Activated CD4-positive, alpha-beta T cell treated with anti-CD3 and anti-CD28 coated beads, Interleukin-2, amount 50 U/mL, for 48 hours (primary cell): ENCODE measurements at places on chromosomes 11 and 22.
A peak's percentile ranks its signal among the peaks of the same experiment; 100 is the strongest.

GRCh38 chr11:128532572-128533091 is 54.7 kb downstream of the ETS1 start:
- DNase-seq = no peak

DNA sequence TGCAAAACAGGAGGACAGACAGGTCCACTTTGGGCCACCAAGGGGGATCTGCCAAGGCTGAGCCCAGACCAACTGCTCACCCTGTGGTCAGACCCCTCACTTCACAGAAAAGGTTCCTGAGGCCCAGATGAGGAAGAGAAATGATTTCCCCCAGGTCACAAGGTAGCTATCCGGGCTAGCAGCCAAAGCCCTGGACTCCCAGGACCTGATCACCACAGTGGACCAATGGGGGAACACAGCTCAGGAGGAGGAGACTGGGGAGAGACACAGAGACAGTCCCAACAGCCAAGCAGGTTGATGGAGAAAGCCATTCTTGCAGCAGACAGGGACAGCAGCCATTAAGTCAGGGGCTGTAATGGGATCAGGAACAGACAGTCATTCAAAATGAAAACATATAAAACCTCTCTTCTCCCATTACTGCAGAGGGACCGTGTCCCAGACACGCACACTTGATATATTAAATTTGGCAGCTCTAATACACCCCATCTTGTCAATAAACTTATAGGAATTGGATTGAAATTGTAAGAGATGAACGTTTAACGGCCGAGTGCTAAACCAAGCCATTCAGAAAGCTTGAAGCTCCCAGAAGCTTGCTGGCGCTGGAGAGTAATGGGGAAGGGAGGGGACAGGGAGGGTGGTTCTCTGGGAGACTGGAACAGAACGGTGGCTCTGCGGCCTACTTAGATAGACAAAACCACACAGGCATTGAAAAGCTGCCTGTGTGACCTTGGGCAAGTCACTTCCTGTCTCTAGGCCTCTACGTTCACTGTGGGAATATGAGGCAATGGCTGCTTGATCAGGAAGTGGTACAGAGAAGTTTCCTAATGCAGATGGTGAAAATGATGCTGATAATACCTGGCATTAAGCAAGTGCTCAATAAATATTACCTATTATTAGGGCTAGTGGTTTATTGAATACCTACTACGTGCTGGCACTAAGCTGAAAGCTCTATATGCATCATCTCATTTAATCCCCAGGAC is 16.0 kb downstream of the ZMAT5 start:
- DNase-seq = peak; percentile 10

DNA sequence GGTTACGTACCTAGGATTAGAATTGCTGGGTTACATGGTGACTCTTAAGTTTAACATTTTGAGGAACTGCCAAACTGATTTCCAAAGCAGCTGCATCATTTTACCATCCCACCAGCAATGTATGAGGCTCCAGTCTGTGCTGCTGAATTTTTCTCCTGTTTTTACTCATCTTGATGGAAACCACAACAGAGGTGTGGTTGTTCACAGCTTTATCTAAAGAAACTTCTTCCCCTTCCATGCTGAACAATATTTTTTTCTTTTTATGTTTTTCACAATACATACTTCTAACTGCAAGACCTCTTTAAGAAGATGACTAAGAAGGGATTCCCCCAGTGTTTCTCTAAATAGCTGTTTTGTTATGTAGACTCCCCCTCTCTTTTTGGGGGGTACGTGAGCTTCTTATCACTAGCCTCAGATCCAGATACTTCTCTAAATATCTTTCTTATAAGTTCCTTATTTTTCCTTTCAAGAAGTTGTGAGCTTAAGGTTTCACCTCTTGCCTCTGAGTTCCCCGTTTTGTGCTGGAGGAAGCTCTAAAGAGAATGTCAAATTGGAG is 24.0 kb downstream of the TCP11L1 start:
- DNase-seq = no peak

GRCh38 chr11:65437436-65438227 is 15.0 kb downstream of the NEAT1 start:
- DNase-seq = no peak

DNA sequence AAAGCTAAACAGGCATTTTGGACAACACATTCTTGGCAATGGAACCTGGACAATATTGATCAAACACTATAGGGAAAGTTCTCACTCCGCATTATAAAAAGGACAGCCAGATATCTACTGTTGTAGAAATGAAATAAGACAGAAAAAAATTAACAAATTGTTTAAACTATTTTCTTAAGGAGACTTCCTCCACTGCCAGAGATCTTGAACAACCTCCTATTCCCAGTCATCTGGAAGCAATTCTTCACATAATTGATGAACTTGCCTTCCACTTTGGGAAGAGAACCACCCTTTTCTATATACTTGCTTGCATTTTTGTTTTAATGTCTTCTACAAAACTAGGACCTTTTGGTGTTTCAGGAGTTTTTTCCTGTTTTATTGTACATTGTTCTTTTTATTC is 216.1 kb downstream of the CASP12 start:
- DNase-seq = no peak

DNA sequence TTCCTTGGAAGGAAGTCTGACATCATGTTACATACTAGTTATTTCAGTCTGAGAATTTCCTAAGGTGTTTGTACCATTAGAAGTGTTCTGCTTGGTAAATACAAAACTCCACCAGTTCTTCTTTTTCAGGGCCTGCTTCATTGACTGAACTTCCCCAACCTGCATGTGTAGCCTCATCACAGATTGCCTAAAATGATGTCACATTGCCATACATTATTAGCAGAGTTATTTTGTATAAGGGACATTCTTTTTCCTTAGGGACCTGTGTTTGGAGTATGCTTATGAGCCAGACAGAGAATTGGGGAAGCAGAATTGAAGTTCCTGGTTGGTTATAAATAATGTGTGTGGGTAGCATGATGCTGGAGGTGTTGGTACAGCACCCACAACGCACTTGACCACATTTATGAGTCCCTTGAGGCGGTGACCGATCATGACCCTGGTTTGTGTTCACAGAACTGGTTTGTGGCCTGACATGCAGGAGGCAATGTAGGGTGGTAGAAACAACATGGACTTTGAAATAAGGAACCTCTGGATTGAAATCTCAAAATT is 16.4 kb upstream of the MMP7 start:
- DNase-seq = no peak

DNA sequence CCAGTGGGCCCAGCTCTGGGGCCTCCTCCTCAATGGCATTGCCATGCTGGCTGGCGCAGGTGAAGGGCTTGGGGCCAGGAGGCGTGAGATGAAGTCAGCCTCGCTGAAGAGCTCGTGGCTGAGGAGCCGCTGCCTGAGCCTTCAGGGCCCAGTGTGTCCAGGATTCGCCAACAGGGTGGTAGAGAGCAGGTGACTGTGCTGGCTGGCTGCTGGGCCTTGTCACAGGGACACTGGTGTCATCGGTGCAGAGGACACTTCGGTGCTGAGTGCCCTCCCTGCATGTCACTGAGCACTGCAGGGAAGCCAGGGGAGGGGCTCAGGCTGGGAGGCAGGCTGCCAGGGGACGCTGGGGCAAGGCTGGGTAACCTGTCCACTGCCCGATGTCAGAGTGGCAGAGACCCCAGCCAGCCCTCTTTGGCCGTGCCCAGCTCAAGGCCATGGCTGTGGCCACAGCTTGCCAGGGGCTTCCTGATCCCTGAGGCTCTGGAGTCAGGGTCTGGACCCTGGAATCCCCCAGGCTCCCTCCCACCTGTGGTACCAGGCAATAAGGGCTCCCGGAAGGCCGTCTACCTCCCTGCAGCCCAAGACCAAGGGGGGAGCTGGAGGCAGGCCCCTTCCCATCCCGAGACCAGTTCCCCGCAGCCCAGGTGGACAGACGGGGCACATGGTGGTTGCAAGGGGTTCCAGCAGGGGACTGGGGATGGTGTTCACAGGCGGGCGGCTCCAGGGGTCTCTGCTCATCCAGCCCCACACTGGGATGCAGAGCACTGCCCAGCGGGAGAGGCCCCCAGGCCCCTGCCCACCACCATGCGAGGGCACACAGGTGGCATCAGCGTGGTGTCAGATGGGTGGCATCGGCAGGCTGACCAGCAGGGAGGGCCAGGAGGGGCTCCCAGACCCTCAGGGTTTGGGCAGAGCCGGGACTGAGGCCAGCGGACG is 63.9 kb downstream of the ARFGAP3 start:
- DNase-seq = no peak

- no peak for DNase-seq
Measured at GRCh38 chr11:18754308-18754707, 28.3 kb upstream of the IGSF22 start.

GRCh38 chr11:131840545-131840944 is 470.1 kb downstream of the NTM start:
- DNase-seq = no peak

GRCh38 chr11:33690290-33691065 is 10.1 kb downstream of the C11orf91 start:
- DNase-seq = peak; percentile 13

DNA sequence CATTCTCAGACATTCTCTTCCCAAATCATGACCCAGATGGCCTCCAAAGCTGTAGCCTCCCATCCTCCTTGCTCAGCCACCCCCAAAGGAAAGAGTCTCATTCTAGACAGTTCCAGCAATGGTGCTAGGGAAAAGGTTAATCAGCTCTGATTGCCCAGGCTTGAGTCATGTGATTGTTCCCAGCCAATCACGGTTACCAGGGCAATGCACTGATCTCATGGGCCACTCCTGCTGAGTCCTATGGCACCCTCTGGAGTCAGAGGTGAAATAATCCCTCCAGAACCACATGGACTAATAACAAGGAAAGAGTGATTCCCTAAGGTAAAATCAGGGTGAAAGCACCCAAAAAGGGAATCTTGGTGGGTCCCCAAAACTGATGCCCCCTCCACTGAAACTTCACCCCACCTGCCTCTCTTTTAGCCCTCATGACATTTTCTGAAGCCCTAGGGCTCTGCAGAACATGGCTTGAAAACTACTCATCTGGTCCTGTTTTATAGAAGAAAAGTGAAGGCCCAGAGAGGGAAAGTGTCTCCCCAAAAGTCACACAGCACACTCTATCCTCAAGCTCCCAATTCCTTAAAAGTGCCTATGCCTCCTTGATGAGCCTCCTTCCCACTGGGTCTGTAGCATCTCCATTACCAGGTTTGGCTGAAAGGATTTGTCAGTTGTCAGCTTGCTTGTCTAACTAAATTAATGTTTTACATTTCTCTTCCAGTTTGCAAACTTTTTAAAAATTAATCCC is 203.7 kb downstream of the MN1 start:
- DNase-seq = no peak

- no peak for DNase-seq
Measured at GRCh38 chr11:19811380-19811779, 98.7 kb downstream of the NAV2 start.

DNA sequence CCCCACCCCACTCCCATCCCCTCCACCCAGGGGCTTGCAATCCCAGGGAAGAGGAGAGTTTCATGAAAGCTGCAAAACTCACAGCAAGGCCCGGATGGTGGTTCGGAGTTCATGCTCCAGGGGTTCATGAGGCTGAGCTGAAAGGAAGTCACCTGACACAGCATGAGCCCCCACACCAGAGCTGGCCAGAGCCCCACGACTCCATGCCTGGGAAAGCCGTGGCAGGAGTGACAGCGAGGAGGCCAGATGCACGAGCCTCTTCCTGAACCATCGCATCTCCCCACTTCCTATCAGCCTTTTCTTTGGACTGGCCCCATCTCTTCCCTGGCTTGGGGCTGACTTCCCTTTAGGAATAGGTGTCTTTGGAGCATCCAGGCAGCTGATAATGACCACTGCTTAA is 105.8 kb downstream of the ABTB2 start:
- DNase-seq = no peak

GRCh38 chr22:43263645-43264514 is 76.9 kb upstream of the TTLL12 start:
- peak; percentile 85 for DNase-seq

DNA sequence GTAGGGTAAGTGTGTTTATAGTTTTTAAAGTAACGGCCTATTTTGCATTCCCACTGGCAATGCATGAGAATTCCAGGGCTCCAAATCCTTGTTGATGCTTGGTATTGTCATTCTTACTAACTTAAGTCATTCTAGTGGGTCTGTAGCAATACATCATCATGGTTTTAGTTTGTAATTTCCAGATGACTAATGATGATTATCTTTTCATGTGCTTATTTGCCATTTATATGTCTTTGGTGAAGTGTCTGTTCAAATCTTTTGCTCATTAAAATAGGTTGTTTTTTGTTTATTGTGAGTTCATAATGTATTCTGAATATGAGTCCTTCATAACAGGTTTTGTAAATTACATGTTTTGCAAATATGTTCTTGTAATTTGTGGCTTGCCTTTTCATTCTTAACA is 31.2 kb downstream of the MTMR3 start:
- DNase-seq = no peak

GRCh38 chr22:41216984-41217383 is 11.9 kb downstream of the L3MBTL2 start:
- DNase-seq = no peak

DNA sequence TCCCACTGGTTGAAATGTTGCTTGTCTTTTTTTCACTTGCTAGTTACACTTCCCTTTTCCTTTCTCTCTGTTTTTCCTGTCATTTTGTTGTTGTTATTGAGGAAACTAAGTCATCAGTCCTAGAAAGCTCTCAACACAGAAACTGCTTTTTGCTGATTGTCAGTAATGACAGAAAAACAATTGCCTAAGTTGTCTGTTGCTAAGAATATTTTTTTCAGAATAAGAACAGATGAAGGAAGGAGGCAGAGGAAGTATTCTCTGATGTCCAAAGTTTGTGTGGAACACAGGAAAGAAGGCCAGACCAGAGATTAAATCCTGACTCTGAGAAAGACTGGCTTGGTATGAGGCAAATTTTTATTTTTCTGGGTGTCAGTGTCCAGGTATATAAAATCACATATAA is 163.3 kb downstream of the CASP12 start:
- no peak for DNase-seq

DNA sequence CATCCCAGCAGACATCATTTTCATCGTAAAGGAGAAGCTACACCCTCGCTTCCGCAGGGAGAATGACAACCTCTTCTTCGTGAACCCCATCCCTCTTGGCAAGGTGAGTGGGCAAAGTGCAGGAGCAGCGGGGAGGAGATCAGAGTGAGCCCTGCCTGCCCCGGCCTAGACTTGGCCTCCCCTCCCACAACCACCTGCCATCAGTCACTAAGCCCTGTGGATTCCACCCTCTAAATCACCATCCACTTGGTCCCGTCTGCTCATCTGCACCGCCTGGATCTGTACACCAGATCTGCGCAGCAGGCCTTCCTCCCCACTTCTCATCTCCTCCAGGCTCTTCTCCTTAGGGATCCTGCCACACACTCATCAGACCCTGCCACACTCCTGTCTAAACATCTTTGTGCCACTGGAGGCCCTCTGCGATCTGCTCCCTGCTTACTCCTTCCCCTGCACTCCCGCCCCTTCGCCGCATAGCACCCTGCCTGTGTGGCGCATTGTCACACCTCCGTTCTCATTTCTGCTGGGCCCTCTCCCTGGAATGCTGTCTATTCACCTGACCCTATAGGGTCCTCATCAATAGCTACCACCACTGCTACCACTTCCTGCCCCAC is 14.2 kb downstream of the UCP2 start:
- DNase-seq = no peak
